ENCODE measurements at places on chromosomes 4 and X.

- no peak for DNase-seq
These were observed 106.4 kb downstream of the AMELX start for GRCh38 chrX:11399489-11400094.

DNA sequence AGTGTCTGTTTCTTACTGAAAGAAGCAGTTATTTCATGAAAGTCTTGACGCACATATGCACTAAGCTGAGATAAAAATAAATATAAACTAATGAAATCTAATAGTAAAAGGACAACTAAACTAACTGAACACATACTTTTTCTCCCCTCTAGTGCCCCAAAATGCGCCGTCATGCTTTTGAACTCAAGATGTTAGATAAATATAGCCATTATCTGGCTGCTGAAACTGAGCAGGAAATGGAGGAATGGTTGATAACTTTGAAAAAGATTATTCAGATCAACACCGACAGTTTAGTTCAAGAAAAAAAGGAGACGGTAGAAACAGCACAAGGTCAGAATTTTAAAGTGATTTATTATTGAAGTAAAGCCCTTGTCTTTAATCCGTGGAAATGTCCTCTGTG is 70.2 kb downstream of the DOCK11 start:
- no peak for DNase-seq

- DNase-seq: no peak
These were observed 31.8 kb upstream of the MTM1 start for GRCh38 chrX:150536455-150537116.

DNA sequence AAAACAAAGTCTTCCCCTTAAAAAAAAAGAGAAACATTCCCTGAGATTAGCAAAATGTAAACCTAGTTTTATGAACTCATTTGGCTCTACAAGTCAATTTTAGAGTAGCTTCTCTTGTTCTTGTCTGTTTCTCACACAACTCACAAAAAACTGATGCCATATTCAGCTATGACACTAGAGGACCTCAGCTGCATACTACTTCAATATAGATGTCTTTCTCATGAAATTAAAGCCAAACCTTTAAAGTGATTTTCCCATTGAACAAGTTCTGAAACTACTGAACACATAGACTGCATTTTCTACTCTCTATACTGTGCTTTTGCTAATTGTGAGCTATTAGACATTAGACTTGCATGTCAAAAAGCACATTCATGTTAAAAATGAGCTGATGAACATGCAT is 49.8 kb downstream of the TBCK start:
- DNase-seq: peak; percentile 28

GRCh38 chr4:100795581-100795980 is 277.8 kb upstream of the EMCN start:
- no peak for DNase-seq

DNA sequence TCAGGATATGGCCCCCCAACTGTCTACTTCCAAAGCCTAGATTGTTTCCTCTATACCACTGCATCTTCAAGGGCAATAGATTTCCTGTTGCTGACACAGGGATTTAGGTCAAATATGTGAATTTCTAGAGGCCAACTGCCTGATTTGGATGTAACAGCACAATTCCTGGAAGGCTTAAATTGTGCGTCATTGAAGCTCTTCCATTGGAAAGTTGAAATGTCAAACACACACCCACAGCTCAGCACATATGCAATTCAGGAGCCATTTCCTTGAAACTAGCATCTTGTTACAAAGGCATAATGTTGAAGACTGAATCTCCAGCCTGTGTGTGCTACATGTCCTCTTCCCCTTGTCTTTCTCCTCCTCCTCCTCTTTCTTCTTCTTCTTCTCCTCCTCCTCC is 158.6 kb downstream of the STK32B start:
- DNase-seq: no peak

- no peak for DNase-seq
These were observed 976 bp downstream of the PHKA1 start for GRCh38 chrX:72713130-72713529.

All from D341Med (cell line).